ENCODE measurements at places on chromosomes 5 and 9. TPM values are rescaled to one million over a fixed set of nuclear protein-coding genes. Genes with fewer than 3 reads are reported as not detected.

CD74 gene
- 28.2 TPM for total RNA-seq

TRIM36 gene
- 20.0 TPM for total RNA-seq

MARCOL gene
- not detected for total RNA-seq

ACER2 gene
- total RNA-seq: 9.5 TPM

UBAP2 gene
- 63.9 TPM for total RNA-seq

OLFML2A gene
- total RNA-seq: 11.6 TPM

ZNF483 gene
- total RNA-seq: 65.9 TPM

ANKDD1B gene
- total RNA-seq: 0.14 TPM

PITX1 gene
- total RNA-seq: 0.07 TPM

SPINK13 gene
- total RNA-seq: not detected

SPATA31A3 gene
- not detected for total RNA-seq

FAM240B gene
- total RNA-seq: not detected

CORO2A gene
- total RNA-seq: 32.5 TPM

FAM221B gene
- total RNA-seq: not detected

DNA sequence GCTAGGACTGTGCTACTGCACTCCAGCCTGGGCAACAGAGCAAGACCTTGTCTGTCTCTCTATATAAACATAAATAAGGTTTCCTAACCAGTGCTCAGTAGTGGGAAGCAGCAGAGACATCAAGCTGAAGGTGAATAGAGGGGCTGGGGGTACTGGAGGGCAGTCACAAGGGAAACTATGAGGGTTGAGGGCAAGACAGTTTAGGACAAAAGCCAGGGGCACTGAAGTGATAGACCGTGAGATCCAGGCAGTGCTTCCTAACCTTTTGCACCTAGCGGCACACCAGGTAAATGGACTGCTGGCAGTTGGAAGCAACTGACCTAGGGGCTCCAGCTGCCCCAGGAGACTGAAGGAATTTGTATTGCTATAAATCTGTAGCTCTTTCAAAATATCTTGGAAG, 178.4 kb downstream of the PJA2 start:
- no peak for DNase-seq

DNA sequence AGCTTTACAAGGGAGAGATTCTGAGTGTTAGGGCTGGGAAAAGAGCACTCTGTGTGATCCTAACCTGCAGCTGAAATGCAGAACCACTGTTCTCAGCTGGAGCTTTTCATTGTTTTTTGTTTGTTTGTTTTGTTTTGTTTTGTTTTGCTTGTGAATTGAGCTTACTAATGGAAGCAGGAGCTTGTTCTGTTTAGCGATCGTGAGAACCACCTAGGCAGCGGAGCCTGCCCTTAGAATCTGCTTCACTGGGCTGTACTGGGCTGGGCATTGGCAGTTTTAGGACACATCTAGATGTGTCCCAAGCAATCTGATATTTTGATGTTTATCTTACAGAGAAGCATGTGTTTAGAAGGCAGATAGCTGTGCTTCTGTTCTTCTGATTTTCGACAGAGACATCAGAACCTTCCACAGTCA, 14.3 kb downstream of the SYK start:
- no peak for DNase-seq

GRCh38 chr9:88372103-88372654, 16.1 kb upstream of the SPIN1 start:
- no peak for DNase-seq

GRCh38 chr5:135191084-135191826, 157.2 kb upstream of the PITX1 start:
- peak; percentile 91 for DNase-seq

GRCh38 chr9:92612816-92613215, 57.1 kb downstream of the IPPK start:
- DNase-seq: no peak

DNA sequence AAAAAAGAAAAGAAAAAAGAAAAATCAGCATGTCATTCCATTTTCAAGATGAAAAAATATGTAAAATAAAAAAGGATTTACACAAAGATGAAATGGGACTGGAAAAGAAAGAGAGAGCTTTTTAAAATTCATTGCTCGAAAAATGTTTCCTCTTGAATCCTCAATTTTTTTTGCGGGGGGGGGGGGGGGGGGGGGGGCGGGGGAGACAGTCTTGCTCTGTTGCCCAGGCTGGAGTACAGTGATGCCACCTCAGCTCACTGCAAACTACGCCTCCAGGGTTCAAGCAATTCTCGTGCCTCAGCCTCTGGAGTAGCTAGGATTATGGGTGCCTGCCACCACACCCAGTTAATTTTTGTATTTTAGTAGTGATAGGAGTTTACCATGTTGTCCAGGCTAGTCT, 16.5 kb downstream of the PFDN1 start:
- DNase-seq: no peak

GRCh38 chr5:142527234-142527633, 158.7 kb downstream of the FGF1 start:
- no peak for DNase-seq

- no peak for DNase-seq
Measured at GRCh38 chr5:123882965-123883345, 371.0 kb downstream of the CSNK1G3 start.

DNA sequence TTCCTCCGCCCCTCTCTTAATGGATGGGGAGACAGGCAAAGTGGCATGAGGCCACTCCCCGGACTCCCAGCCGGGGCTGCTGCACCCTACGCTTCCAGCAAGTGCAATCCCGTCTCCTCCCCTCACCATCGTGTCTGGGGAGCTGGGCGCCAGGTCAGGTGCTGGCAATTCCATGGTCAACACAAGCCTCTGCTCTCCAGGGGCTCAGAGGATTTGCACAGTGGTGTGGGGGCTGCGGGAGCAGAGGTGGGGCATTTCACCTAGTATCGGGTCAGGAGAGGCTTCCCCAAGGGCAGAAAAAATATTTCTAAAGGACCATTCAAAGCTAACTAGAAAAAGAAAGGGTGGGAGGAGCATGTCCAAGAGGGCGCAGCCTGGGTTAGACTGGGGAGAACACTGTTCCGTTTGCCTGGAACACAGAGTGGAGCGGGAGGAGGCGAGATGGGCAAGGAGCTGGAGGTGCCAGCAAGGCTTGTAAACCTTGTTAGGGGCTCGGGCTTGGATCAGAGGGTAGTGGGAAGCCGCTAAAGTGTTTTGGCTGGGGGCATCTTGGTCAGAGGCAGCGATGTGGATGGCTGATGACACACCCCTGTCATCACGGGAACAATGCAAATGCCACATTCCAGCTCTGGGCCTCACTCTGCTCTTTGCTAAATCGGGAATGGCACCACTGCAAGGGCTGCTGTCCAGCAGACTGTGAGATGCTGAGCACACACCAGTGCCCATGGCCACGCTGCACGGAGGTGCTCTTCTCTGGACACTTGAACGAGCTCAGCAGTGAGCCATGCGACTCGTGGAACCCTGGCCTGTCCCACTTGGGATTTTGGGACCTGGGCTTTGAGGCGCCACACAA, 191.7 kb downstream of the CDK5RAP2 start:
- no peak for DNase-seq

DNA sequence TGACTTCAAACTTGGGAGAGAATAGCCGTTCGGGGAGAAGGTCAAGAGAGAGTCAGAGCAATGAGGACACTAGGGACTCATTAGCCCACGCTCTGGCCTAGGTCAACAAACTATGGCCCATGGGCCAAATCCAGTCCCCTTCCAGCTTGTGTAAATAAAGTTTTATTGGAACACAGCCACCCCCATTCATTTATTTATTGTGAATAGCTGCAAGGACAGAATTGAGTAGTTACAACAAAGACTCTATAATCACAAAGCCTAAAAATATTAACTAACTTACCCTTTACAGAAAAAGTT, 33.1 kb upstream of the TRIM32 start:
- no peak for DNase-seq

- DNase-seq: no peak
Measured at GRCh38 chr5:97568382-97568781, 385.3 kb upstream of the RIOK2 start.

GRCh38 chr5:135151256-135151655, 117.2 kb upstream of the PITX1 start:
- DNase-seq: no peak

- no peak for DNase-seq
Measured at GRCh38 chr5:81164936-81165335, 68.2 kb upstream of the CKMT2 start.

DNA sequence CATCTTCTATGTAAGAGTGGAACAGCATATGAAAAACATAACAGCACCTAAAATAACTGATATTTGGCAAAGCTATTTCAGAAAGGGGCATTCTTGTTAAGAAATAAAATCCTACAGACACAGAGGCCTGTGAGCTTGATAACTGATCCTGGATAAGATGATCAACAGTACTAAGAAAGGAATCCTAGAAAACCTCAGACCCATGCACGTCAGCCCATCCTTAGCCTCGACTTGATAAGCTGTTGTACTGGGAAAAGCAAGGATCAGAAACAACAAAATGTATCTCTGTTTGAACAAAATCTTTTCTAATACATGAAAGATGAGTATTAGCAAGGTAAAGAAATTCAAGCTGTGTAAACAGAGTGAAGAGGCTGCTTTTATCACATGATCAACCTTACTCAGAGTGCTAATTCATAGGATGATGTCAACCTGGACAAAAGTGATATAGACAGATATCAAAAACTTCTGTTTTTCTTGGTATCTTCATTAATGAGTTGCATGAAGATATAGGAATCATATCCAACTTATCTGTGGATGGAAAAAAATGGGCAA, 15.2 kb downstream of the LIFR start:
- DNase-seq: no peak

GRCh38 chr5:59519338-59519737, 374.2 kb downstream of the PDE4D start:
- DNase-seq: no peak

DNA sequence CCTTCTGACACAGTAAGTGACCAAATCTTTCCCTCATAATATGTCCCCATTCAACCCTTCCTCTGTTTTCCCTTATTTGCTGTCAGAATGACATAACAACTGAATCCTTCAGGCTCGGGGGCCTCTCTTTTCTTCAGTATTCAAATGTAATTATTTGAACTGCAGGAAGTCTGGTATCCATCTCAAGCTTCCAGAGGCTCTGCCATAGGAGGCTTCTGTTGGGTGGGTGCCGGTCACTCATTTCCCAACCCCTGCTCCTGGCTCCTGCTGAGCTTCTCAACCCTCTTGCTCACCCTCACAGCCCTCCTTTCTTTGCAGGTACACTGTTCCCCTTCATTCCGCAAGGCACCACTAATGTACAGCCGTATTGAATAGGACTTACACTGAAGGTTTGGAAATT, 151.8 kb upstream of the MAP3K1 start:
- DNase-seq: no peak

DNA sequence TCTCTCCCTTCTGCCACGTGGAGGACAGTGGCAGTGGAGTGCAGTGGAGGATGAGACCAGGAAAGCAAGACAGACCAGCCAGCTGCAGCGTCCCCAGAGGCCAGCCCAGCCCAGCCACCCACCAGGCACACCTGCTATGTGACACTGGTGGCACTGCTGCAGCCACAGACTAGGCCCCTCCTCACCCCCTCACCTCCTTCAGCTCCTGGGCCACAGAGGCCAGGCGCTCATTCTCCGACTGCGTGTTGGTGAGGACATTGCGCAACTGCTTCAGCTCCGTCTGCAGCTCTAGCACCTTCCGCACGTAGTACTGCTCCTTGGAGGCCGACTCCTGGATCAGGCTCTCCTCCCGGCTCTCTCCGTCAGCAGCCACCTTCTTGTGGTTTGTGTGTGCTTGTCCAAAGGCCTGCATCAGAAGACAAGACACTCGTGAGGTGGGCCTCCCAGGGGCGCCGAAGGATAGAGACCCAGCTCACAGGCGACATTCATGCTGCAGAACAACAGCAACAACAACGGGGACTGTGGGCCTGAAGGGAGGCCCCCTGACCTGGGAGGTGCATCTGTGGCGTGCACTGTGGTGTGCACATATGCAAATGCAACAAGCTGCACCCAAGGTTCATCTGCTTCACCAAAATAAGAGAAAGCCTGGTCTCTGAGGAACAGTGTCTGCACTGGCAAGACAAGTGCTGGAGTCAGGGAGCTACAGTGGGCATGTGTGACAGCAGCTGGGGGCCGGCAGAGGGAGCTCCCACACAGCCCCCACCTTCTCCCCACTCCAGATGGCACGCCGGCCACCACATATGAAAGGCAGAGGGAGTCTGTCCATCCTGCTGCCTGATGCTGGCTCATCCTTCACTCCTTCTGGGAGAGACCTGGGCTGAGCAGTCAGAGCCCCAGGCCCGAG, 35.5 kb downstream of the BICD2 start:
- no peak for DNase-seq

GRCh38 chr5:67350618-67351201, 154.1 kb upstream of the CD180 start:
- DNase-seq: no peak

GRCh38 chr5:81914696-81915095, 57.1 kb upstream of the ATG10 start:
- no peak for DNase-seq

GRCh38 chr5:8831251-8831650, 714.6 kb downstream of the SEMA5A start:
- no peak for DNase-seq

GRCh38 chr5:31645420-31646081, 6.6 kb downstream of the PDZD2 start:
- DNase-seq: no peak

DNA sequence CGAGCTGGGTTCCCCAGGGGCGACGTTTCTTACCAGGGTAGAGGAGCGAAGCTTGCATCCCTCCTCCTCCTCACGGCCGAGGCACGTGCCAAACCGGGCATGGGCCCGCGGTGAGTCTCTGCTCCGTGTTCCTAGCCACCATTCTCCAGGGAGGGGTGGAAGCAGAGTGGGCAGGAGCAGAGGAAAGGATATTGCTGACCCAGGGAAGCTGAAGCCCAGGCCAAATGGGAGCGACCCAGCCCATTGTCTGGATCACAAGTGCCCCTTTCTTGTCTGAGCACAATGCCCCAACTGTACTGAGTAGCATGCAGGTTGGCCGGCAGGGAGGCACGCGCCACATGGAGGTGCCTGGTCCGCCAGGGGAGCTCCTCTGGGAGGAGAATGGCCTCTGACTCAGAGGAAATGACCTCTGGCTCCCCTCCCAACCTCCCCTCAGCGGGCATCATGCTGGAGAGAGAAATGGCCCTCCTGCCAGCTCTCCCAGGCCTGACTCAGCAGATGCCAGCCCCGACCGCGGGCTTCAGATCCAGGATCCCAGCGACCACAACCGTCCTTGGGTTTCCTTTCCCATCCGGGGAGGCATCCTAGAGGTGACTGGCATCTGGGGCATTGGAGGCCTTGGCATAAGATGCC, 1.1 kb downstream of the PRR7 start:
- peak; percentile 62 for DNase-seq

- DNase-seq: no peak
Measured at GRCh38 chr5:31182136-31182535, 11.3 kb upstream of the CDH6 start.

- no peak for DNase-seq
Measured at GRCh38 chr5:68122439-68123328, 92.9 kb upstream of the PIK3R1 start.

DNA sequence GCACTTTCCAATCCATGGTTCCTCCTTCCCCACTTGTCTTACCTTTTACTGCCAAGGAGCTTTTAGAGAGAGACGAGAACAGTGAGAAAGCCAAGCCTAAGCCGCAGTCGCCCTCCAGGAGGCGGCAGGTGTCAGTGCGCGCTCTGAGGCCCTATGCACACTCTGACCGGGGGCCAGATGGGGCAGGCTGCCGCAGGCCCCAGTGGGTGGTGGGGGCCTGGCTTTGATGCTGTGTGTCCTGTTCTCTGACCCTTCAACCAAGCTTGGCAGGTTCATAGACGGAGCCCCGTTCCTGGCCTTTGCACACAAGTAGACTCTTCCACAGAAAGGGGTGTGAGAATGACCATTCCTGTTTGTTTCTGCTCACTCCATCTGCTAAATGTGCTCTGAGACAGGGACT, 77.3 kb downstream of the WNK2 start:
- DNase-seq: no peak

All from WTC11 (cell line).